ENCODE measurements at places on chromosomes 1 and 21.
A peak's percentile ranks its signal among the peaks of the same experiment; 100 is the strongest.

- no peak for DNase-seq
These were observed 255.9 kb downstream of the LMO4 start for GRCh38 chr1:87584586-87584985.

GRCh38 chr1:52684545-52684944 lies 13.6 kb downstream of the COA7 start:
- no peak for DNase-seq

GRCh38 chr21:25809013-25809412 lies 74.2 kb downstream of the GABPA start:
- DNase-seq, result peak; percentile 61

DNA sequence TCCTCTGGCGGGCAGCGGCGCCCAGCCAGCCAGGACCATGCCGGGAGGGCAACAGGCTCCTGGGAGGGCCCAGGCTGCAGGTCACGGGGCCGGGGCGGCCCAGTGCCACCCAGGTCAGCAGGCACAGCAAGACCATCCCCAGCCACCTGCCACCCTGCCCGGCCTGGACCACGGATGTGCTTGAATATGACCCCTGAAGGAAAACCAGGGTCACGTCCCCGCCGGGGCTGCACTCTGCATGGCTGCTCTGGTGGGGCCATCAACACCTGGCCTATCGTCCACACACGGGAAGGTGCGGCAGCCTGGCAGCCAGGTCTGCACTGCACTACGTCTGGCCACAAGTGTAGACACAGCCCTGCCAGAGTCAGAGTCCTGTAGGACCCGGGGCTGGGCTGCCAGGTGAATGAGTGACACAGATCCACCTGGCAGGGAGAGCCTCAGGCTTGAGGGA lies 6.9 kb downstream of the WNT9A start:
- no peak for DNase-seq

DNA sequence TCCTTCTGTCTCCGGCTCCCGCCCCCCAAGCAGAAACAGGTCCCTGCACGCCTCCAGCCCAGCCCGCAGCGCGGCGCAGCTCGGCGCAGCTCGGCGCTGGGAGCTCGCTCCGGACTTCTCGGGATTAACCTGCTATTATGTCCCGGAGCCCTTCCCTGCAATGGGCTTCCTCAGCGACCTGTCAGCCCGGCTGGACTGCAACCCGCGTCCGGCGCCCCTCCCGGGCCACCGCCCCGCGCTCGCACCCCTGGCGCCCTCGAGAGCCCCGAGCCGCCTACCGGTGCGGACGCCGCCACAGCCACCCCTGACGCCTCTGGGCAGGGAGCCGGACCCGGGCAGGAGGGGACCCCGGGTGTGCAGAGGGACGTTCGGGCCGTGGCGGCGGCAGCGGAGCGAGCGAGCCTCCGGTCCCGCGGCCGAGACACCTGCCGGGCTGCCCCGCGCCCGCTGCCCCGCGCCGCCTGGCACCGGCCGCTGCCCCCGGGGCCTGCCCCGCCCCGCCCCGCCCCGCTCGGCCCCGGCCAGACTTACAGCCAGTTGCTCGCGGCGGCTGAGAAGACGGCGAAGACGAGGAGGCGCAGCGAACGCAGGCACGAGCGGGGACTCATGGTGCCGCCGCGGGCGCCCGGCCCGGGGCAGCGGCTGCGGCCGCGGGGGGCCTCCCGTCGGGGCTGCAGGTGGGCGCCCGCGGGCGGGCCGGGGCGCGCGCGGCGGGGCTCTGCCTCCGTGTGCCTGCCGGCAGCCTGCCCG lies 407 bp downstream of the WNT4 start:
- DNase-seq, result no peak

- DNase-seq, result no peak
These were observed 39.9 kb downstream of the RTCA start for GRCh38 chr1:100305954-100306353.

- no peak for DNase-seq
These were observed 50.2 kb upstream of the SCCPDH start for GRCh38 chr1:246674049-246674448.

DNA sequence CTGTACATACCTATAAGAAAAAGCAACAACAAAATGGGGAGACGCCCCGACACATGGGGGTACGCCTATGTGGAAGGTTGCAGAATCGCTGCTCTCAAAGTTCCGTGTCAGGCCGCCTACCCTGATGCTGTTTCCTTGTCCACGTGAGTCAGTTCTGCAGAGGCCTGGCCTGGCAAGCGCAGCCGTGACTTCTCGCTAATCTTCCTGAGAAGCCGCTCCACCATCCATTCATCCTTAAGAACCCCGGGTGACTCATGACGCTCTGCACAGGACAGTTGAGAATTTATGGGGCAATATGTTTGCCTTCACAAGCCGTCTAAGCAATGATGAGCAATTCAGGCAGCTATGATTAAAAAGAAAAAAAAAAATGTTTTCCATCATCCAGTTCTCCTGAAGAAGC lies 122.3 kb upstream of the TMPRSS2 start:
- no peak for DNase-seq

GRCh38 chr1:214476229-214476985 lies 75.0 kb downstream of the PTPN14 start:
- no peak for DNase-seq

DNA sequence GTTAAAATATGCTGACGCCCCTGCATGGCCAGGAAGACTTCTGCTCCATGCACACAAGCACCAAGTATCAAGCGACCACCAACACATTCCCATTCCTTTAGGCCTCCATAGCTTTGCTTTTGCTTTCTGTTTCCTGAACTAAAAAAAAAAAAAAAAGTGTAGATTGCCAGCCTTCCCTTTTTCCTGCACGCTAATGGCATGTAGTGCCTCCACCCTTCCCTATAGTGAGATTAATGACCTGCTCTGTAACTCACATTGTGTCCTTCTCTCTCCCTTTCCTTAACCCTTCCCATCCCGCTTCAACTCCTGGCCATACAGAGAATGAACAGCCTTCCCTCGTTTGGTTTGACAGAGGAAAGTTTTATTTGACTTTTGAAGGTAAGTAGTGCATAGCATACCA lies 57.1 kb upstream of the DYNLT5 start:
- DNase-seq, result no peak

DNA sequence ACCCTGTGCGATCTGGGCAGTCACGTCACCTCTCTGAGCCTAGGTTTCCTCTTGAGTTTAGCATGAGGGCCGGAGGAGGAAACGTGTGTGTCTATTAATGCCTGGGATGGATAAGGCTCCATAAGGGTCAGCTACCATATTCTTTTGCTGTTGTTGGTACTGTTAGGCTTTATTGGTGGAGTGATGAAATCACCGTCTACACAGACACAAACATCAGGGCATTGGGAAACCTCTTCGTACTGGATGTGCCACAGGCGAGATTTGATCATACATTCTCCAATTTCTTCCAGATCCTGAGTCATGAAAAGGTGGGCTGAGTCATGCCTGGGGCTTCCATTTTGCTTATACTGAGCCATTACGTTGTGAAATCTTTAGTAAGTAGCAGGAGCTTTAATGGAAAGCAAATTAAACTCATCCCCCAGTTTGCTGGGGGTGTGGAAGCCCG lies 24.9 kb upstream of the GRHL3 start:
- no peak for DNase-seq

- no peak for DNase-seq
These were observed 27.8 kb downstream of the WNT2B start for GRCh38 chr1:112536561-112536960.

DNA sequence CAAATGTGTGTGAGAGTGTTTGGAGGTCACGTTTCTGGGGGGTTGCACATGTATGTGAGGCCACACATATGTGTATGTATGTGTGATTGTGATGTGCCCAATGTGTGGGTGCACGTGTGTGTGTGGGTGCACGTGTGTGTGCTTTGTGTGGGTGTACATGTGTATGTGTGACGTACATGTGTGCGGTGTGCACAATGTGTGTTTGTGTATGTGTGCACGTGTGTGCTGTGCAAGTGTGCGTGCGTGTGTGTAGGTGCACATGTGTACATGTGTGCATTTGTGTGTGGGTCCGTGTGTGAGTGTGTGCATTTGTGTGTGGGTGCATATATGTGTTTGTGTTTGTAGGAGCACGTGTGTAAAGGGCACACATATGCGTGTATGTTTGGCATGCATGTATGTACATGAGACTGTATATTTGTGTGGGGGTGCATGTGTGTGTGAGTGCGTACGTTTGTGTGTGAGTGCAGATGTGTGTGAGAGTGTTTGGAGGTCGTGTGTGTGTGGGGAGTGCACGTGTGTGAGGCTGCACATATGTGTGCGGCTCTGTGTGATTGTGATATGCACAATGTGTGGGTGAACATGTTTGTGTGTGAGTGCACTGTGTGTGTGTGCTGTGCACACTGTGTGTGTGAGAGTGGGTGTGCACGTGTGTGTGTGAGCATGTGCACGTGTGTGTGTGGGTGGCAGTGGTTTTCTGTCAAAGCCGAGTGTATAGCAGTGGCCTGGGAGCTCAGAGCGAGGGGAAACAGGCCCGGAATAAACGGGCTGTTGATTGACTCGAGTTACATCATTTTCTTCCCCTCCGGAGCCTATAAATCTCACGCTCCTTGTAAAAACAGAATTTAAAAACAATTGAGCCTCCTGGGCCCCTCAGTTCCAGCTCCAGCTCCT lies 132.7 kb upstream of the ARHGEF16 start:
- no peak for DNase-seq

DNA sequence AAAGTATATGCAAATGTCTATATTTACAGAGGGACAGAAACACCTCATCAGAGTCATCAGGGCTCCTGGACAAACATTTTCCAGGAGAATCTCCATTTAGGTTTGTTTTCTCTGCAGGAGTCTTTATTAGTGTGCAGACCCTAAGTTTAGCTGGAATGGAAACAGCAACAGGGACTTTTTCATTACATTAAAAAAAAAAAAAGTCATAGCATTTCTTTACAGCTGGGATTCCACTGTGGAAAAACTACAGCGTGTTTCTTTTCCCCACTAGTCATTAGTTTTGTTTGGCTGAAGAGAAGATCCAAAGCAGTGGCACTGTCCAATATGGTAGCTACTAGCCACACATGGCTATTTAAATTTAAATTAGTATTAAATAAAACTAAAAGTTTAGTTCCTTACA lies 49.6 kb downstream of the LHX4 start:
- no peak for DNase-seq

GRCh38 chr1:212255705-212256307 lies 29.4 kb upstream of the PPP2R5A start:
- no peak for DNase-seq

GRCh38 chr1:166858726-166859419 lies 17.2 kb downstream of the TADA1 start:
- DNase-seq, result no peak

GRCh38 chr1:243483071-243483771 lies 227.4 kb downstream of the SDCCAG8 start:
- DNase-seq, result no peak

- DNase-seq, result no peak
These were observed 12.4 kb downstream of the ADAR start for GRCh38 chr1:154595621-154596020.

- no peak for DNase-seq
These were observed 6.0 kb upstream of the TMPRSS15 start for GRCh38 chr21:18409579-18409978.

GRCh38 chr1:76377247-76377646 lies 302.7 kb downstream of the ST6GALNAC3 start:
- no peak for DNase-seq

DNA sequence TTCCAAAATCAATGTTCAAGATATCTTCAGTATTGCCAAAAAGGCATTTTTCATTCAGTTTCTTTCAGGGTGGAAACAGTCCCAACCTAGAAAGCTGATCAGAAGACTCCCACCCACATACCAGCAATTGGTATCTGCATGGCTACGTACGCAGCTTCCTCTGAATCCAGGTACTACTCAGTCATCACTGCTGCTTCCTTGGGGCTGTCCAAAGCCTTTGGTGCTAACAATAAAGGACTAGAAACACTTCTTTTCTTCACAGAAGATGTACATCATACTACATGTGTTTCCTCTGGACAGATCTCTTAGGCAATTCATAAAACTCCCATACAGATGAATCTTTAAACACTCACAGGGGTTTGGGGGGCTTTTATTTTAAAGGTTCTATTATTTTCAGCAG lies 29.8 kb downstream of the VPS26C start:
- no peak for DNase-seq

DNA sequence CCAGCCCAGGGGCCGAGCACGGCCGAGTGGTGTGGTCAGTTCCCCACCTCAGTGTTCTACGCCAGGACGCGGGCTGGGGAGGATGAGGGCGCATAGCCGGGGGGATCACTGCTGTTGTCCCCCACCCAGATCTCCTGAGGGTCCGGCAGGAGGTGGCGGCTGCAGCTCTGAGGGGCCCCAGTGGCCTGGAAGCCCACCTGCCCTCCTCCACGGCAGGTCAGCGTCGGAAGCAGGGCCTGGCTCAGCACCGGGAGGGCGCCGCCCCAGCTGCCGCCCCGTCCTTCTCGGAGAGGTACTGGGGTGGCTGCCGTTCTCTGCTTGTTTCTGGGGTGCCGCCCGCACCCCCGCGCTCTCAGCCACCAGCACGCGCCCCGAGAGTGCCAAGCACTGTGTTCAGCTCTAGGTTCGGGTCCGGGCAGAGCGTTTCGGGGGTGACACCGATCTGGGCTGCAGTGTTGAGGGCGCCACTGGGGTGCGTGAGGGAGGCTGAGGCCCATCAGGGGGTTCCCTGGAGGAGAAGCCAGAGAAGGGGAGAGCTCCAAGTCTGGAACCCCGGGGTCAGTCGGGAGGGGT lies 17.4 kb downstream of the SAMD11 start:
- DNase-seq, result no peak

DNA sequence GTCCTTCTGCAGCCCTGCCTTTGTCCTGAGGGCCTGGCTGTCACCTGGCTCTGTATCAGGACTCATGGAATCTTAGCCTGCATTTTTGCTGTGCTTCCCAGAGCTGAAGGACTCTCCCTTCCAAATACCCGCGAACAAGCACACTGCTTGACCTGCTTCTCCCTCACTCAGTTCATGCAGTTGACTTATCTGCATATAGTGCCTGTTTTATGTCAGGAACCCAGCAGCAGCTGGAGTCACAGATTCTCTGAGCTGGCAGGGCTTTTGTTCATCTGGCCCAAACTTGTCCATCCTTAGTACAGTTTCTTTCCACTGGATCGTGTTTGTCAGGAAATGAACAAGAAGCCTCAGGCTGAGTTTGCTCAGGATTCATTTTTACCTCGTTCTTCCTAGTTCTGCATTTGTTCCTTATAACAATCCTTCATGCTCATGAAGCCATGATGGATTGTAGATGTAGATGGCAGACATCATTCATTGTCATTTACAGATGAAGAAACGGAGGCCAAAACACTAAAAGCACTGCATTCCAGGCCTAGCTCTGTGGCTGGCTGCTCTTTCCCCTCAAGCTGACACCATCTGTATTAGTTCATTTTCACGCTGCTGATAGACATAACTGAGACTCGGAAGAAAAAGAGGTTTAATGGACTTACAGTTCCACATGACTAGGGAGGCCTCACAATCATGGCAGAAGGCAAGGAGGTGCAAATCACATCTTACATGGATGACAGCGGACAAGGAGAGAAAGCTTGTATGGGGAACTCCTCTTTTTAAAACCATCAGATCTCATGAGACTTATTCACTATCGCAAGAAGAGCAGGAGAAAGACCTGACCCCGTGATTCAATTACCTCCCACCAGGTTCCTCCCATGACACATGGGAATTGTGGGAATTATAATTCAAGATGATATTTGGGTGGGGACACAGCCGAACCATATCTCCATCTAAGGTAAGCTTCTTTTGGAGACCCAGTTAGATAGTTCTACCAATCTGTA lies 150.9 kb downstream of the HIVEP3 start:
- no peak for DNase-seq
